ENCODE measurements at places on chromosomes 1 and 21. TPM values are rescaled to one million over a fixed set of nuclear protein-coding genes. Genes with fewer than 3 reads are reported as not detected.
A peak's percentile ranks its signal among the peaks of the same experiment; 100 is the strongest.

SLAMF9 gene
- not detected for total RNA-seq

CATSPERE gene
- total RNA-seq: not detected

NPHS2 gene
- total RNA-seq: not detected

FCER1G gene
- total RNA-seq: not detected

HAO2 gene
- not detected for total RNA-seq

COL8A2 gene
- total RNA-seq: 0.62 TPM

CLIC6 gene
- not detected for total RNA-seq

FAM163A gene
- 0.10 TPM for total RNA-seq

HSD3B1 gene
- total RNA-seq: not detected

PRELP gene
- 0.07 TPM for total RNA-seq

SPRR2F gene
- total RNA-seq: not detected

DNA sequence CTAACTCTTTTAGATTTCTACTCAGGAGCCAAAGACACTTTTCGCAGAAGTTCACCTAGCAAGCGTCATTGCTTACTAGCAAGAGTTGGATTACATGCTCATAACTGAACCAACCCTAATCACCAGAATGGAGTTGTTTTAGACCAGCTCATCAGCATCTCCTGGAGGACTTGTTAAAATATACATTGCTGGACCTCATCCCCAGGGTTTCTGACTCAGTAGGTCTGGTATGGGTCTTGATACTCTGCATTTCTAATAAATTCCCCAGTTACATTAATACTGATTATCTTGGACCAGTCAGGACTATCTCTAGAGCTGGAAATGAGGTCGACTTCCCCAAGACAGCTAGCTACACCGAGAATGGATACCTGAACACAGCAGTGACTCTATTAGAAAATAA is 9.7 kb upstream of the PRDX6 start:
- DNase-seq: no peak

DNA sequence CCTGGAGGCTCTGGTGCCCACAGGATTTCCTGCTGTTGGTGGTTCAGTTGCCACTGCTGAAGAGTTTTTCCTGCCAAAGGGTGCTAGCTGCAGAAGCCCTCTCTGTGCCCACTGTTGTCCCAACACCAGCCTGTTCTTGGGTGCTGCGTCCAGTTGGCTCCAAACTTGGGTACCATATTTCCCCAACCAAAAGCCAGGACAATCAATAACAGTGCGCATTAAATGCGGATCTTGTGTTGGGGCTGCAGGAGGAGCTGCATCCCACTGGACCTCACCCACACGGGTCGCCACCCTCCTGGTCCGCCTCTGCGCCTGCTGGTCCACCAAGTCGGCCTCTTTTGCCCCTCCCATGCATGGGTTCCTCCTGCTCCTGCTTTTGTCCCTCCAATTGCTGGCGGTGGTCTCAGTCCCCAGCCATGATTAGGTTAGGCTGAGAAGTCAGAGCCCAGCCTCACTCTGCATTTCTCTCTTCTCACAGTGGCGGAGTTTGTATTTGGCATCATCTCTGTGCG is 9.8 kb downstream of the ABCG1 start:
- DNase-seq: no peak

- DNase-seq: no peak
Measured at GRCh38 chr1:164667001-164667400, 108.0 kb downstream of the PBX1 start.

- peak; percentile 90 for DNase-seq
Measured at GRCh38 chr1:169538998-169539871, 47.0 kb downstream of the F5 start.

DNA sequence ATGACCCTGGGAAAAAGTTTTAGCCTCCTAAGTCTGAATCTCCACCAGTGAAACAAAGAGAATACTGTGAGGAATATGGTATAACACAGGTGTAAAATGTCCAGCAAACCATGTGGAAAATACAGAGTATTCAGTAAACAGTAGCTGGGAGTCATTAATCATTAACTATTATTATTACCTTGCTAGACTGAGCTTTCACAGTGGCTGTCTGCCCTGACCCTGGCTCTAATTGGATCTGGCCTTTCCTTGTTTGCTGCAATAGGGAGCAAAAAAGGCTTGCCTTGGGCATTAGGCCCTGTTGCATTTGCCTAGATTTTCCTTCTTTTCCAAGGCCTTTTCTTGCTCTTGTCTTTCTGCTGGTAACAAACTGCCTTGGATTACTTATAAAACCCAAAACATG is 179.1 kb upstream of the BEND5 start:
- DNase-seq: no peak

- DNase-seq: no peak
Measured at GRCh38 chr1:5953386-5953785, 38.8 kb downstream of the NPHP4 start.

DNA sequence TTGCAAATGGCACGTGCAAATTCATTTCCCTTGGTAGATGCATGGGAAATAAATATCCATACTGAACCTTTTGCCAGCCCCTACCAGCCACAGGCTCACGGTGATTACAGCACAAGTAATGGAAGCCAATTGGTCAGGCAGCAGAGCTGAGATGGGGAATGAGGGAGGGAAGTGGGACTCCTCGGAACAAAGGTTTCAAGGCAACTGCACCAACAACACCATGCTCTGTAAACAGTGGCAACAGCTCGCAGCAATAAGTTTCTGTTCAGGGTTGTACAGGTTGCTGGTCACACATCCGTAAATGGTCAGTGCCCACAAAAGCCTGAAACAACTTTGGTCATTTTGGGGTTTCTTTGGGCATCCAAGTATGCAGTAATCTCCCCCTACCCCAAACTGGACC is 62.7 kb upstream of the LPGAT1 start:
- DNase-seq: no peak

GRCh38 chr1:194252199-194252598 is 1065.8 kb upstream of the B3GALT2 start:
- DNase-seq: no peak

DNA sequence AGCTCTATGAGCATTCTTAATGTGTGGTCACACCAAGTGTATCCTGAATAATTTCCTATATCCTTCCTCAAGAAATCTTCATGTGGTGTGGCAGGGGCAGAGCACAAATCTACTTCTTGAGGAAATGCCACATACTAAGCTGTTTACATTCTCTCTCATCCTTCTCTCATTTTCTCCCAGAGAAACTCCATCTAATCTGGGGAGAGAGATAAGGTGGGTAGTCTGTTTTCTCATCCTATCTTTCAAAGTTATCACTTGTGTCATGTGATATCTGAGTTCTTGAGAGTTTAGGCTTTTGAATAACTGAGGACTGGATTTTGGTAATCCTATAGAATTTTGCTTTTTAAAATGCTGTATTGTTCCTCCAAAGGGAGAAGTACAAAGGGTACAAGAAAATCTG is 141.9 kb upstream of the LRRC7 start:
- DNase-seq: no peak

- DNase-seq: peak; percentile 18
Measured at GRCh38 chr1:214241060-214241459, 39.9 kb upstream of the SMYD2 start.

DNA sequence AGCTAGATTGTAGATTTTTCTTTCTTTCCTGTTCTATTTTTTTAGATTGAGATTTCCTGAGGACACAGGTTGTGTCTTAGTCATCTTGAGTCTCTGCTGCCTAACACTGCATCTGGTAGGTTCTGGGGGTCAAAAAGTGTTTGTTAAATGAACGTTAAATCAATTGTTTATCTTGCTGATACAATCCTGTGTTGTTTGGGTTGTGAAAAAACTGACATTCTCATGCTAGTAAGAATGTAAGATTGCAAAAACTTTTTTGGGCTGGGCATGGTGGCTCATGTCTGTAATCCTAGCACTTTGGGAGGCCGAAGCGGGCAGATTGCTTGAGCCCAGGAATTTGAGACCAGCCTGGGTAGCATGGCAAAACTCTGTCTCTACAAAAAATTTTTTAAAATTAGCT is 3.4 kb downstream of the CTSK start:
- DNase-seq: no peak

DNA sequence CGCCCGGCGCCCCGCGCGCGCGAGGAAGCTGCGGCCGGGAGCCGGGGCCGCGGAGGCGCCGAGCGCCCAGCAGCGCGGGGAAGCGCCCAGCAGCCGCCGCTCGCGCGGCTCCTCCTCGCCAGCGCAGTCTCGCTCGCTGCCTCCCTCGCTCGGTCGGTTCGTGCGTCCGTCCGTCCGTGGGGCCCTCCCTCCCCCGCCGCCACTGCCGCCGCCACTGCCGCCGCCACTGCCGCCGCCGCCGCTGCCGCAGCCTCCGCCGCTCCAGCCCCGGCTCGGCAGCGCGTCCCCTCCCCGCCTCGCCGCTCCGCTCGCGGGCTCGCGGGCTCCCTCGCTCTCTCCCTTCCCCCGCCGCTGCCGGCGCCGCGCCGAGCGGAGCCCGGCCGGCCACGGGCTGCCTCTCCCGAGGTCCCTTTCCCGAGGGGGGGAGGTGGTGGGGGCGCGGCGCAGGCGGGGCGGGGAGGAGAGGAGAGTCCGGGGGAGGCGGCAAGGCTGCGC is at the start of gene KCND3:
Gene KCND3, minus strand, starts transcription at position 138 of the 495 bp plus-strand sequence.
- no peak for DNase-seq

DNA sequence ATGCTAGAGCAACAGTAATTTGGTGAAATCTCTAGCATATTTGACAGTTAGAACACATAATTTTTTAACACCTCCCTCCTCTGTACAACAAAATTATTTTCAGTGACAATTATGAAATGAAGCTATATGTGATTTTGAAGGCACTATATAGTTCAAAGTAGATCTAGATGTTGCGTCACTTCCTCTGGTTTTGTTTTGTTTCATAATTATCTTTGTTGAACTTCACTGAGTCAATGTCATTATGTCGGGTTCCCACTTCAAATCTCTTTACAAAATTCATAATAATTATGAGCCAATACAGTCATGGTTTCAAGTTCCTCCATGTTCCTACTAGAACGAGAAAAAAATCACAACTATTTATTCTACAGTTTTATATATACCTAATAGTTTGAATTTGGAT is 254.8 kb upstream of the PLXNA2 start:
- no peak for DNase-seq

DNA sequence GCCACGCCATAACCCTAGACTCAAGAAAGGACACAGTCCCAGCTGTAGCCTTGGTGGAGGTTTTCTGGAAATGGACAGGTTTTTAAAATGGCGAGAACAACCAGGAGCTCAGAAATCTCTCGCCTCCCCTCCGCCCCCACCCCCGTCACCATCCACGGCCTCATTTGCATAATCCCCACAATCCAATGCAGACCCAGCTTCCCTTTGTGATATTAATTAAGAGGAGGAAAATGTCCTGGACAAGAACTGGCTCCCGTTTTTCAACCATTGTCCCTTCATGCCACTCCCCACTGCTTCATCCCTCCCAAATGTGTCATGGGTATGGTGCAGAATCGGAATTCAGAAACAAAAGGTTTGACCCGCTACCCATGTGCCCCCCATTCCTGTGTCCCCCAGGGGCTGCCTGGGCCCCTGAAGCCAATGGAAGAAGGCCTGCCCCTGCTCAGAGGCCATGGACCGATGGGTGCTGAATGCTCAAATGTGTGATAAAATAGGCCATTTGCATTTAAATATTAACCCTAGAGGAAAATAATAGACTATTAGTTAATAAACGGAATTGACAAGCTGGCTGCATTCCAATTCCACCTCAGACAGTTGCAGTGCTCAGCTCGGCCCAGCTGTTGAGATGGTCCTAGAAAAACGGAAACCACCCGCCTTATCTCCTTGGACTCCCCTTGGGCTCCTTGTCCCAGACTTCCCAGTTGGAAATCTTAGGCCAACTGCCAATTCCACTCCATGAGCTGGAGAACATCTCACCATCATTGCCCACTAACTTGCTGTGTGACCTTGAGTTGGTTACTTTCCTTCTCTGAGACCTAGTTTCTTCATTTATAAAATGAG is 10.7 kb upstream of the EPHB2 start:
- DNase-seq: no peak

GRCh38 chr1:43547538-43548072 is 16.9 kb downstream of the PTPRF start:
- no peak for DNase-seq

- no peak for DNase-seq
Measured at GRCh38 chr1:62068416-62068843, 126.2 kb upstream of the L1TD1 start.

DNA sequence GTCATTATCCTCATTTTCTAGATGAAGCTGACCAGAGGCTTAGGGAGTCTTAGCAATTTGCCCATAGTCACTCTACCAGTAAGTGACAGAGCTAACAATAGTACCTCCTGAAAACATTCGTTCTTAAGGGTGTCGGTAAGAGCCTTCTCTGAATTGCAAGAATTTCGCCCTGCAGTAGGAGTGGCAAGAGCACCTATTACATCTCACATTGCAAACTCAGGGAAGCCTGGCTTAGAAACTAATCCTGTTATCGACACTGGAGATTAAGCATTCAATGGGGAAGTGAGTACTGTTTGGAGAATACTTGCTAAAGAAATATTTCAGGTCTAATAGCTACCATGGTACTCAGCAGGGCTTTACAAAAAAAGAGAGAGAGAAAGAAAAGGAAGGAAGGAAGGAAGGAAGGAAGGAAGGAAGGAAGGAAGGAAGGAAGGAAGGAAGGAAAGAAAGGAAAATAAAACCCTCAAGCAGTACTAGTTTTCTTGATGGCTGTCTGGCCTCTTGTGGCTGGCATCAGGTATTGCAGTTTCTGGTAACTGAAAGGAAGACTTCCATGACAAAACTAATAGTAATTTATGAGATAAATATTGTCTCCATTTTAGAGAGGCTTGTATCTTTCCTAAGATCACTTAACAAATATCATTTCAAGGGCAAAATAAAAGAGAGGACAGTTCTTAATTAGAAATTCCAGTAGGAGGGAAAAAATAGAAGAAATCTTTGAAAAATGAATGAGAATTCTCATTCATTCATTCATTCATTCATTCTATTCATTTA is 10.4 kb downstream of the C1orf226 start:
- peak; percentile 48 for DNase-seq

DNA sequence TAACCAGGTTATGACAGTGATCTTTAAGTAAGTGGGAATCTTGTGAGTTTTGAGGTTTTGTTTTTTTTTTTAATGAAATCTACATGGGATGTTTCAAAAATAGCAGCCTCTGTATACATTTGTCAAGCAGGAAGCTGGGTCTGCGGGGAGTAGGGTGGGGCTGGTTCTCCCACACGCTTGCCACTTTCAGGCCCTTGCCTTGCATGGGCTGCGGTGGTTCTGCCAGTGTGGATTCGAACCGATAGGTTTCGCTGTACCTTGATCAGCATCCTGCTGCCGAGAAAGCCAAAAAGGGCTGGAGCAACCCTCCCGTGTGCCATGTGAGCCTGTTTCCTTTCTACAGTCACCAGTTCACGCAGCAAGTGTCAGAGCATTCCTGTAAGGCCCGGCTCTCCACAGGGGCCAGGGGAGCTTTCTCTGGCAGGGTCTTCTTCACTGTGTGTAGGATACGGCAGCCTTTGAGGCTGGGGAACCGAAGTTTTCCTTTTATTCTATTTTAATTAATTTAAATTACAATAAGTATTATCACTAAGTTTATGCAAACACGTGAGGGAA is 79.2 kb upstream of the SAMD11 start:
- DNase-seq: no peak

DNA sequence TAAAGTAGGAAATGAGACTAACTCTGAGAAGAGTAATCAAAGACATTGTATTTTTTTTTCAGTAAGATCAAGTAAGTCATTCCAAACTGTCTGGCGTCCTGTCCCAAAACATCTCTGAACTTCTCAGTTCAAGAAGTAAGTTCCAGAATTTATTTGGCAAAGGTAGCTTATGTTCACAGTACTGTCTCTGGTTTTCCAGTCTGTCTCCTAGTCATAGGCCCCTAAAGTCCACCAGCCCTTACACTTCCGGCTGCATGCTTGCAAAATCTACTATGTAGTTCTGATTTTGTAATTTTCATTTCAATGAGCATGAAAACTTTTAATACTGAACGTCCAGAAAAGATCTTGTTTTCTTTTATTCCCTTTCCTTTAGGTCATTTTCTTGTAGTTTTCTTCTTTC is 61.4 kb upstream of the S1PR1 start:
- DNase-seq: no peak
